ENCODE measurements at places on chromosomes 6 and 20.

- no peak for DNase-seq
These were observed 250.7 kb upstream of the FAM83B start for GRCh38 chr6:54595844-54596243.

GRCh38 chr6:62345446-62345845, 59.4 kb upstream of the KHDRBS2 start:
- no peak for DNase-seq

- no peak for DNase-seq
These were observed 589.1 kb downstream of the EYS start for GRCh38 chr6:65117817-65118409.

DNA sequence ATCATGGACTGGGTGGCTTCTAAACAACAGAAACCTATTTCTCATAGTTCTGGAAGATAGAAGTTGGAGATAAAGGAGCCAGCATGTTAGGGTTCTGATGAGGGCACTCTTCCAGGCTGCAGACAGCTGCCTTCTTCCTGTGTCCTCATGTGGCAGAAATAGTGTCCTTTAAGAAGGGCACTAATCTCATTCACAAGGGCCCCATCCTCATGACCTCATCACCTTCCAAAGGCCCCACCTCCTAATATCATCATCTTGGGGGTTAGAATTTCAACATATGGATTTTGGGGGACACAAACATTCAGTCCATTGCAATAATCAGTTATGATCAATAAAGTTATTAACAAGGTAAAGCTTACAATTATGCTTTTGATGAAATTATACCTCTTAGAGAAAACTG, 130.8 kb upstream of the SLC22A23 start:
- no peak for DNase-seq

- no peak for DNase-seq
These were observed 12.4 kb upstream of the RBM38 start for GRCh38 chr20:57378646-57379262.

GRCh38 chr20:50837532-50838321, 42.9 kb downstream of the BCAS4 start:
- no peak for DNase-seq

GRCh38 chr6:85866758-85867401, 224.2 kb upstream of the SYNCRIP start:
- DNase-seq, result no peak

DNA sequence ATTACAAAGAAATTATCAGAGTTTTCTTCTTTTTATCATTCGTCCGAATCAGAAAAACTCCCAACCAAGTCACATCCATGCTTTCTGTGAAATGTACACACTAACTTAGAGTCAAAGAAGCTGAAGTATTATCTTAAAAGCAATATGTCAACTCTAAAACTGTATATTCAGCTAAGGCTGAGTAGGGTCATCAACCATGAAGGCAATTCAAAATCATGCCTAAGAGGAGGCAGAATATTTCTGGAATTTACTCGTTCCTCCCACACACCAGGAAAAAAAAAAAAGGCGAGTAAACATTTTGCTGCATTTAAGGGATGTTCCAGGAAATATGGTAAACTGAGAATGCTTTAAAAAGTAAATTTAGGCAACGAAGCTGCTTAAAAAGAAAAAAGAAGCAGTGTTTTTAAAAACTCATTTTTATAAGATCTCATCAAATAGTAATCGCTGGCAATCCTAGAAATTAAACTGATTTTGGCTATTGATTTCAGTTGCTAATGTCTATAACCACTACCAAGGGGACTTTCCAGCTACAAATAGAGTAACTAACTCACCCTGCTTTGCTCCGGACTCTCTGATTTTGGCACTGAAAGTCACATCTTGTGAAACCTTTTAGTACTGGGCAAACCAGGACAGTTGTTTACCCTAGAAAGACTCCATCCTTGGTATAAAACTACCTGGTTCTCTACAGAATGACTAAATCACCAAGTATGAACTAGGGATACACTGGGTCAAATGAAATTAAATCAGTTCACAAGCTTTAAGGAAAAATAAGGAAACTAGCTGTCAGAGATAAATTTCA, 82.8 kb downstream of the MBOAT1 start:
- DNase-seq, result no peak

DNA sequence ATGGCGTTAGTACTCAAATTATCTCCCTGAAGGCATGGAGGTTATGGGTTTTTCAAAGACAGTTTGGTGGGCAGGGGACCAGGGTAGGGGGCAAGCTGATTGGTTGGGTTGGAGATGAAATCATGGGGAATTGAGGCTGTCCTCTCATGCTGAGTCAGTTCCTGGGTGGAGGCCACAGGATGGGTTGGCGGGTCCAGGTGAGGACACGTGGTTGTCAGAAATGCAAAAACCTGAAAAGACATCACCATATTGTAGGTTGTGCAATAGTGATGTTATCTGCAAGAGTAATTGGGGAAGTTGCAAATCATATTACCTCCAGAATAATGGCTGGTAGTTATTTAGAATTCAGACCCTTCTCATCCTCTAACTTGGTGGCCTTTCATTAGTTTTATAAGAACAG, 30.1 kb downstream of the GPX6 start:
- DNase-seq, result no peak

DNA sequence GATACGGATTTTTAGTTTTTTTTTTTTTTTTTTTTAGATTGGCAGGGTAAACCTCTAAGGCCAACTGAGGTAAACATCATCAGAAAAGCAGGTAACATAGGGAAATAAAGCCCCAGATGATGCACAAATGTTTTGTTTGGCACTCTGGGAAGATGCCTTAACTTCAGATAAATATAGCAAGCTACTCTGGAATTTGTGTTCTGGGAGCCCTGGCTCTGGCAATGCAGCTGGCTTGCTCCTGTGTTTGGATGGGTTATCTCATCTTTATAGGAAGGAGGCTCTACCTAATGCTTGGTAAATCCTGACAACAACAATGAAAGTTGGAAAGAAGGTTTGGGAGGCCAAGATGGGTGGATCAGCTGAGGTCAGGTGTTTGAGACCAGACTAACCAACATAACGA, 77.4 kb downstream of the GFOD1 start:
- DNase-seq, result no peak

- peak; percentile 97 for DNase-seq
These were observed at the start of gene PSMB8 for GRCh38 chr6:32843979-32844838. Gene PSMB8, minus strand, starts transcription at chr6:32844047. Its CDS starts 51 bp downstream, at chr6:32843996.

DNA sequence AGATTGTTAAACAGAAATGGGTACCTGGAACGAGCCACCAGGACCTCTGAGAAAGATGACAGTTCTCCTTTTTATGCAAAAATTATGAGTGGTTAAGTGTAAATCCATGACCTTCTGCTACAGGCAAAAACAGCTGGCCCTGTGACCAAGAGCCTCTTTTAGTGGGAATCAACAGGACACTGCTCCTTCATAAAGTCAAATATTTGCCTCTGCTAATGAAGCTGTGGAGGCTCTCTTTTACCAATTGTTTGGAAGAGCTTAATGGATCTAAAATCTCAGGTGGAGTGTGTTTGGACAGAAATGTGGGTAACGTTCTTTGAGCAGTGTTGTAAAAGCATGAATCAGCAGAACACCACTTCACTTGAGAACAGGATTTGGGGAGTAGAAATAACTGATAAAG, 117.5 kb upstream of the PCSK2 start:
- DNase-seq, result no peak

DNA sequence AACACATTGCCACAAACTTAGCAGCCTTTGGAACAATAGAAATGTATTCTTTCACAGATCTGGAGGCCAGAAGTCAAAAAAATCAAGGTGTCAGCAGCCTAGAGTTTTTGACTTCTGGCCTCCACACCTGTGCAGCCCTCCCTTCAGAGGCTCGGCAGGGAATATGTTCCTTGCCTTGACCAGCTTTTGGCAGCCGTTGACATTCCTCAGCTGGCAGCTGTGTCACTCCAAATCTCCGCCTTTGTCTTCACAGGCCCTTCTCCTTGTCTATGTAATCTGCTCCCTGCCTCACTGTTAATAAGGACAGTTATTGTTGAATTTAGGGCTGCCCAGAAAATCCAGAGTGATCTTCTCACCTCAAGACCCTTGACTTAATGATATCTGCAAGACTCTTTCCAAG, 17.2 kb upstream of the AHI1 start:
- DNase-seq, result no peak

GRCh38 chr20:13930281-13930680, 60.1 kb downstream of the SEL1L2 start:
- no peak for DNase-seq

- DNase-seq, result no peak
These were observed 121.4 kb downstream of the TIAM2 start for GRCh38 chr6:155116571-155116910.

GRCh38 chr6:93242049-93242448, 177.3 kb downstream of the EPHA7 start:
- no peak for DNase-seq

- DNase-seq, result no peak
These were observed 4.3 kb downstream of the BMP6 start for GRCh38 chr6:7730001-7730783.

DNA sequence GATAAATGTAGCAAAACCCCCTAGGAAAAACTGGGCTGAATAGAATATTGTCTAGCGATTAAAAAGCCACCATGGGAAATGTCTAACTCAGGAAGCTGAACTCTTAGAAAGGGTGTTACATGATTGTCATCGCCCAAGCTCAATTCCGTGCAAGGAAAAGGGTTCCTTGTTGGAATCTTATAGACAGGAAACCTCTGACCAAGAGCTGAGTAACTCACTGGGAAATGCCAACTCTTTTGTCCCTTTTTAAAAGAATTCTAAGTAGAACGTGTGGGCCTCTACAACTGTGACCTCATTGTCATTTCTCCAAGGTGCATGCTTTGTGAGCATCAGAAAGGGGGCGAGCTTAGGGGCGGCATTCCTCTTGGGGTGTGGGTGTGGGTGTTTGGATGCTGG, 88.1 kb downstream of the SYNJ2 start:
- DNase-seq, result no peak

GRCh38 chr20:17431621-17432364, 99.4 kb downstream of the BFSP1 start:
- DNase-seq, result peak; percentile 35

GRCh38 chr6:114267897-114268296, 74.9 kb downstream of the HS3ST5 start:
- no peak for DNase-seq

- no peak for DNase-seq
These were observed 180.5 kb upstream of the PMEPA1 start for GRCh38 chr20:57890202-57890800.

DNA sequence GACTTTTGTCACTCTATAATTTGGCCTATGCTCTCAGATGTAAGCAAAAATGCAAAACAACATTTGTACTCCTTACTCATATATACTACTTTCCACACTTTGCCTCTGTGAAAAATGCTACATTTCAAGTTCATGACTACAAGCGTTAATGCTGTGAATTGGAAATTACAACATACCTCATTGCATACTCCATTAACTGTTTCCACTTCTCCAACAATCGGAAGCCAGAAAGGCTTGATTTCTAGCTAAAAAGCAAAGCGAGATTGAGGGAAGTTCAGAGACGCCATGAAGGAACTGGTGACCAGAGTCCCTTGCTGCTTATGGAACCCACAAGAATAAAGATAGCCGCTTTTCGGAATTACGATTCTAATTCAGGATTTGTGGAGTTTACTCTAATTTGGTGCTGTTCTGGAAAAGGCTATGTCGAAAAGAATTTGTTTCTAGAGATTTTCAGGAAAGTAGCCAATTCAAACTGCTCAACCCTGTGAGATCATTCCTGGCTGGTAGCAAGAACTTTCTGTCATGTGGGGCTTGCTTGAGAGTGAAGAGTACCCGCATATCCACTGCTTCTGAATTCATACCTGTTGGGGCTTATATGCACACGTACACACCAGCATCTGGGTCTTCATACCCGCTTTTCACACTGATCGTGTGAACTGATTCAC, 98.0 kb upstream of the CITED2 start:
- no peak for DNase-seq

DNA sequence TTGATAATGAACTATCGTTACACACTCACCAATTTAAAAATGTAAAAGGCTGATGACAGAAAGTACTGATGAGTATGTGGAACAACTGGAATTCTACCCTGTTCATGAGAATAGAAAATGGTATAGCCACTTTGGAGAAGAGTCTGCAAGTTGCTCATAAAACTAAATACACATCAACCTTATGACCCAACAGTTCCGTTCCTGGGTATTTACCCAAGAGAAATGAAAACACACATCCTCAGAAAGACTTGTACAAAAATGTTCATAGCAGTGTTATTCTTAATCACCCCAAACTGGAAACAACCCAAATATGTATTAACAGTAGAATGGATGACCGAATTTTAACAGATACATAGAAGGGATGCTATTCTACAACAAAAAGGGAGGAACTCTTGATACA, 145.7 kb upstream of the LRFN2 start:
- no peak for DNase-seq

DNA sequence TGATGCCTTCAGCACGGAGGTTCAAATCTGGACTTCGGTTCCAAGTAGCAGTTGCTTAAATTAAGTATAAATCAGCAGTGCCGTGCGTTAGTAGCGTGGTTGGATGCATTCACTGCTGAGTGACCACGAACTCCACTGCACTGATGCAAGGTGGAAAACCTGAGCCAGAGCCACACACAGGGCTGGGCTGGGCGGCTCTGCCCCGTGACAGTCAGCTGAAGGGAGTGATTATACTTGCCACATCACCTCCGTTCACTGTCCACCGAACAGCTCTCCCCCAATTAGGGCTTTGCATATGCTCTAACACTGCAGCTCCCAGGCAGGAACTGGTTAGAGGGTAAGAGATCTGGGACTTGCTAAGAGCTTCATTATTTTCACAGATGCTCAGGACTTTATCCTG, 22.2 kb downstream of the PPP1R3G start:
- DNase-seq, result no peak

Data from T-helper 9 cell (primary cell).